ENCODE measurements at places on chromosomes 3 and 15.
A peak's percentile ranks its signal among the peaks of the same experiment; 100 is the strongest.

DNA sequence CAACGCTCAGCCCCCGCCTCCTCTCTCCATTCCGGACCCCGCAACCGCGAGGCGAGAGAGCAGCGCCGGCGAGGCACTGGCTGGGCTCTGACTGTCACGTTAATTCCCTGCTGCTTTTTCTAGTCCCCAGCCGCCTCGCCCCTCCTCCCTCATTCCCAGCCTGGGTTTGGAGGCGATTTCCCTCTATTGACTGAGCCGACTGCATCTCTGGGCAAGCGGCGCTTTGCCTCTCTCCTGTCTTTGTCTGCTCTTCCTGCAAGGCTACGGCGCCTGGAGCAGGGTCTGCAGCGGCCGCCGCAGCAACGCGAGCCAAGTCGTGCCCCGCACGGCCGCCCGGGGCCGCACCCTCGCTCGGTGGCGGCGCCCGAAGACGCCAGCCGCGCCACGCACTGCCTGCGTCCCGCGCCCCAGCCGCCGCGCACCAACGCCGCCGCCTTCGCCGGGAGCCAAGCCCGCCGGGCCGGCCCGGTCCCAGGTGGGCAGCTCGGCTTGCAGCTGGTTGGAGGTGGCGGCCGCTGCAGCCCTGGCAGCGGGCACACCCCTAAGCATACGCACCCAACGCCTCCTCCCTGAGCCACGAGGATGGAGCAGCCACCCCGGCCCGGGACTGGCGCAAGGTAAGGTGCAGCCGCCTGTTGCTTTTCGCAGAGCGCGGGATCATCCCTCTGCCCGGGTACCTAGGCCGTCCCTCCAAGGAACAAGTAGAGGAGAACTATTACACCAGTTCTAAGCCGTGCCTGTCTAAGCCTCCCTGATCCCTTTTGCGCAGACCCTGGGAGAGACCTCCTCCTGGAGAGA lies at the start of gene LRRC3B:
Gene LRRC3B (plus strand): TSS at position 152 of the 798 bp plus-strand sequence. CDS start 86,901 bp downstream, outside the sequence.
- no peak for DNase-seq

- no peak for DNase-seq
Measured at GRCh38 chr15:81043281-81043934, 42.7 kb downstream of the TLNRD1 start.

DNA sequence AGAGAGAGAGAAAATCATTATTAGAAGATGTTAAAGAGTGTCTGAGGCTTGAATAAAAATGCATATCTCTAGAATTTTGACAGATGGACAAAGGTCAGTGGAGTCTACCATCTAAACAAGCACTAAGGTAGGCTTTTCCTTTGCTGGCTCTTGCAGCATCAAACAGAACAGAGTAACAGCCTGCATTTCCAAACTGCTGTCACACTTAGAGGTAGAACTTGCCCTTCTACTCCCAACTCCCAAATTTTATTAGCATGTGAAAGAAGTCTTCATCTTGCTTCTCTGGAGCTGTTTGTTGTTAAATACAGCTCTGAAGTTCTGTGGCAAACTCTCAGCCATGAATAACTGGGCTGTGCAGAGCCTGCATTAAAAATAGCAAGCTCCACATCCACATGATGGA lies 4.1 kb upstream of the MB21D2 start:
- DNase-seq: no peak

DNA sequence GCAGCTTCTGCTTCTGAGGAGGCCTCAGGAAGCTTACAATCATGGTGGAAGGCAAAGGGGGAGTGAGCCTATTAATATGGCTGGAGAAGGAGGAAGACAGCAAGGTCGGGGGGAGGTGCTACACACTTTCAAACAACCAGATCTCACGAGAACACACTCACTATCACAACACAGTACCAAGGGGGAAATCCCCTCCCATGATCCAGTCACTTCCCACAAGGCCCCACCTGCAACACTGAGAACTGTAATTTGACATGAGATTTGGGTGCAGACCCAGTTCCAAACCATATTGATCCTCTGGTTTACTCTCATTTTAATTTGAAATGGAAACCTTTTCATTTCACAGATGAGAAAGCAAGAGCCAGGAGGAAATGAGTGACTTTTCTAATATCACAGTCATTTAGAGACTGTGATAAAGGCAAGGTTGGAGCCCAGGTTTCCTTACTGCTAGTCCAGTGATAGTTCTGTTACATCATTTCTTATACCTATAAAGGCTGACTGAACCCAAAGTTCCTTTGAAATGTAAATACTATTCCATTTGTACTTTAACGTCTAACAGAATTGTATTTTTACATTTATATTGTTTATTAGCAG lies 105.8 kb upstream of the GAP43 start:
- DNase-seq: no peak

GRCh38 chr15:66842710-66843441 lies 140.8 kb downstream of the SMAD6 start:
- DNase-seq: peak; percentile 81

- DNase-seq: peak; percentile 58
Measured at GRCh38 chr3:57706462-57706861, 13.6 kb upstream of the DENND6A start.

Measured in choroid plexus epithelial cell (primary cell).